ENCODE measurements at places on chromosomes 7 and 10.

DNA sequence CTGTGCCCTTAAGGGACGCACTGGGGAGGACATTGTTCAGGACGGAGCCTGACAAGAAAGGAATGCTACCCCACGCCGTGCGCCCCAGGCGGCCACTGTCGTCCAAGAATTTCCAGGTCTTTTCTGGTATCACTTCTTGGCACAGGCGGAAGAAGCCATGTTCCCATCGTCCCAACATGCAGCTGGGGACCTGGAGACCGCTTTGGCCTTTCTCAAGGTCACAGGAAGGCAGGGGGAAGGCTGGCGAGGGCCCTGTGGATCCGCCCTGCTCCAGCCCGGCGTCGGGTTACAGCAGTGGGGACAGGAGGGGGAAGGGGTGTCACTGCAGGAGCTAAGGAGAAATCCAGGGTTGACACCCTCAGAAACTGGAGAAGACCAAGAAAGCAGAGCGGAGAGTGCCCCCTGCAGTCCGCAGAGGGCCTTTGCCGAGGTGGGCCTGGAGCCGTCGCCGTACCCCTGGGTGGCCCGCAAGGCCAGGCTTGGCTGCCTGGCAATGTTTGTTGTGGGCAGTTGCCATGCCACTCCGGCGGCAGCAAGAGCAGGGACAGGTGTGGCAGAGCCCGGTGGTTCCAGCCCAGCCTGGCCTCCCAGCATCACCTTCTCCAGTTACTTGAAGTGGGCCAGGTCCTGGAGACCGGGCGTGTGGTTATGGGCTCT is 104.1 kb downstream of the LHPP start:
- DNase-seq: peak; percentile 20

DNA sequence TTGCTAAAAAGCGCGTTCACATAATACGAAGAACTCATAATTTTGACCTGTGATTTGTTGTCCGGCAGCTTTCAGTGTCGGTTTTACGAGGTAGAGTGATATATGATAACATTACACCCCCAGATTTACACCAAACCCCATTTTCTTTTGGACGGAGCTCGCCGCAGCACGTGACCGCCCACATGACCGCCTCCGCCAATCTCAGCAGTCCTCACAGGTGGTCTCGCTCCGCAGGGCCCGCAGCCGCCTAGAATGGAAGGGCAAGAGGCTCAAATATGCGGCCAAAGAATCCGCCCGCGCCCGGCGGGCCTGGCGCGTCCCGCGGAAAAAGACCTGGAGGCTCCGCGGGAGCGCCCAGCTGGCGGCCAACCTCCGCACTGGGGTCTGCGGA is at the start of gene HOXA7:
Gene HOXA7, minus strand, starts transcription at position 168 of the 391 bp plus-strand sequence. Its CDS starts 130 bp downstream, at position 38.
- DNase-seq: peak; percentile 93

DNA sequence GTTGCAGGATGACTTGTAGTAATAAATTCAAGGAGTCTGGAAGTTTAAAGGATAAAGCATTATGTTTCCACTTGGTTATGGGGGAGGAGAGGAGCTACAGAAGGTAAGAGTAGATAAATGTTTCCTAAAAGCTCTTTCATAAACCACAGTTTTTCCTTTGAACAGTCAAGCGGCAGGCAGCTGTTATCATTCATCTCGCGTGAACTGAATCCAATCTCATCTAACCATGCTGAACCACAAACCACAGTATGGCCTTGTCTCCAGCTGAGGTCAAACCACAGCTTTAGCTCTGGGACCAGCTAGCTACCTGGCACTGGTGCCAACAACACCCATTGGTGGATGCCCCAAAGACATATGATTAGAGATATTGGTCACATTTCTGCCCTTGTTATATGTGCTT is 63.3 kb downstream of the NOC3L start:
- DNase-seq: no peak

DNA sequence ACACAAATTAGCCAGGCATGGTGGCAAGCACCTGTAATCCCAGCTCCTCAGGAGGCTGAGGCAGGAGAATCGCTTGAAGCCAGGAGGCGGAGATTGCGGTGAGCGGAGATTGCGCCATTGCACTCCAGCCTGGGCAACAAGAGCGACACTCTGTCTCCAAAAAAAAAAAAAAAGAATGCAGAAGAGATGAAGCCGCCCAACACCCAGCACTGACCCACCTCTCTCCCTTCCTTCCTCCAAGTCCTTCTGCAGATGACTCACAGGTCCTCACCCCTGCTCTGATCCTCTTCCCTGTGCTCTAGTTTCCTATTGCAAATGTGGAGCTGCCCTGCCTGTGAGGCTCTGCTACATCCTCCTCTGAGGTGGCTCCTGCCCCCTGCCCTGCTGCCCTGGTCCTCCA is 22.0 kb upstream of the OPALIN start:
- no peak for DNase-seq

DNA sequence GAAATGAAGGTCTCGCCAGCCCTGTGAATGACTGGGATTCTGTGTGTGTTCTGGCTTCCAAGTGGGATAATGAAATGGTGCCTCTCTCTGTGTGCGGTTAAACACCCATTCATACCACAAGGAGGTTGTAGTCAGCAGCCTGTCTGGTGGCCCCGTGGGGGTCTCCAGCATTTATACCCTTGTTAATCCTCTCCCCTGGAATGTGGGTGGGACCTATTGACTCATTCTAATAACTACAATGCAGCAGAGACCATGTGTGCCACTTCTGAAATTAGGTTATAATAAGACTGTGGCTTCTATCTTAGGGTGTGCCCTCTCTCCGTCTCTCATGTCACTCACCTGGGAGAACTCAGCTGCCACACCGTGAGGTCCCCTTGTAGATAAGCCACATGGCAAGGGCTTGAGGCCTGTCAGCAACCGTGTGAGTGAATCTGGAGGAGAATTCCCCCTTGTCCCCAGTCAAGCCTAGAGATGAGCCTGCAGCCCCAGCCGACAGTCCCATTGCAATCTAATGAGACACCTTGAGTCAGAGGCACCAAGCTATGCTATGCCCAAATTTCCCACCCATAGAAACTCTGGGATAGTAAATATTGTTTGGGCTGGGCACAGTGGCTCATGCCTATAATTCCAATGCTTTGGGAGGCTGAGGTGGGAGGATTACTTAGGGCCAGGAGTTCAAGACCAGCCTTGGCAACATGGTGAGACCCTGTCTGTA is 106.8 kb downstream of the GALNT17 start:
- no peak for DNase-seq

GRCh38 chr7:85094046-85094725 is 92.7 kb downstream of the SEMA3D start:
- peak; percentile 54 for DNase-seq

DNA sequence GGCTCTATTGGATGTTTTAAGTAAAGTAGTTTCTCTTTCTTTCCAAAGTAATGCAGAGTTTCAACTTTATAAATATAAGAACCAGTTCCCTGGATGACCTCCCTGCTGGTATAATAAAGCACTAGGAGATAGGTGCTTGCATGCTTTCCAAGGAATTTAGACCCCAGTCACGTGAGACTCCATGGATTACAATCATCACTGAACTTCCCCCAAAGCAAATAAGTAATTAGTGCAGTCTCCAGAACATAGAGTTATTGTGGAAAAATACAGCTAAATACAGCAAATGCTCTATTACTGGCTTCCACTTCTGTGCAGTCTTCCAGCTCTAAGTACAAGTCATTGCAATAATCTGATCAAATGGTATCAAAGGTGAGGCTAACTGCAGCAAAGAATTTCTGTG is 220.2 kb upstream of the STEAP1 start:
- DNase-seq: no peak

All from lung (tissue), 17 donors.